Bronchial epithelial cell (primary cell): ENCODE measurements at places on chromosomes 6 and 20. TPM values are rescaled to one million over a fixed set of nuclear protein-coding genes. Genes with fewer than 3 reads are reported as not detected.

The TCP11 gene
- total RNA-seq, result not detected in 2 replicates

DNA sequence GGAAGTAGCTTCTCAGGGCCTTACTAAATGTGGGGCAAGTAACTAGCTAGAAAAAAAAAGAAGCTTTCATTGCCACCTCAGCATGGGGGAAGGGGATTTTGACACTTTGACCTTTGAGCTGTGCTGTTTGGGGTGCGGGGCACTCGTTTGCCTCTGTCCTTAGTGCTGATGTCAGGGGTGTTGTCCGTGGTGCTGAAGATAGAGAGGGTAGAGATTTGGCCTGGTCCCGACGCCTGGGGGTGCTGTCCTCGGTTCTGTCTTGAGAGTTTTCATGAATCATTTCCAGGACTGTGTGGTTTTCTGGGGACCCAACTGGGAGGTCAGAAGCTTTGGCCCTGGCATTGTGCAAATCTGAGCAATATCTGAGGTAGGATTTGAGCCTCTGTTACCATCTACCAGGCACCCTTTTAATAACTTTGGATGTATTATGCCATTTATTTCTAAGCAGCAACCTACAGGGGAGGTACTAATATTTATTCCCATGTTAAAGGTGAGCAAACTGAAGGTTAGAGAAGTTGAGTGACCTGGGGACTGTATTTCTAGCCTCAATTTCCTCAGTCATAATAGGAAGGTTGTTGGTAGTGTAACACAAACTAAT is 78.0 kb downstream of the DLGAP4 start:
- DNase-seq, result peak; percentile 17

The MCCD1 gene
- not detected in 2 replicates for total RNA-seq

The C20orf202 gene
- total RNA-seq, result not detected in 2 replicates

DNA sequence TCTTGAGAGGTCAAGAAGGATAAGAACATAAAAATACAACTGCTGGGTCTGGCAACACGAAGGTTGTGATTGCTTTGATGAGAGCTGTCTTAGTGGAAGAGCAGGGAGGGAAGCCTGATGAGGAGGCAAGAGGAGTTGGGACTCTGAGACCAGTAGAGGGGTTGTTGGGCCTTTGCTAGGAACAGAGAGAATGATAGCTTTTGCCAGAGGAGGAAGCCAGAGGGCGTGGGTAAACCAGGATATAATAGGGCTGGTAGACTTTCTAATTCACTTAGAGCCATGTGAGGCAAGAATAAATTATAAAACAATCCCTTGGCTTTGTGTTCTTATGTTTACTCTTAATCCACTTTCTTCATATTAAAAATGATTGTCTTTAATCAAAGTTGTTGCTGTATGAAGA is 78.6 kb downstream of the RCAN2 start:
- DNase-seq, result no peak

GRCh38 chr6:99276747-99277146 is 72.7 kb downstream of the FAXC start:
- DNase-seq, result peak; percentile 31

GRCh38 chr6:34810936-34811632 is 19.2 kb downstream of the BLTP3A start:
- DNase-seq, result peak; percentile 85

- no peak for DNase-seq
These were observed 40.8 kb upstream of the ZNFX1 start for GRCh38 chr20:49318430-49319207.

The TLDC2 gene
- total RNA-seq, result 0.13 and 0.26 TPM in 2 replicates

The ARHGAP40 gene
- total RNA-seq, result 1.1 and 2.7 TPM in 2 replicates

The PBOV1 gene
- total RNA-seq, result not detected in 2 replicates

DNA sequence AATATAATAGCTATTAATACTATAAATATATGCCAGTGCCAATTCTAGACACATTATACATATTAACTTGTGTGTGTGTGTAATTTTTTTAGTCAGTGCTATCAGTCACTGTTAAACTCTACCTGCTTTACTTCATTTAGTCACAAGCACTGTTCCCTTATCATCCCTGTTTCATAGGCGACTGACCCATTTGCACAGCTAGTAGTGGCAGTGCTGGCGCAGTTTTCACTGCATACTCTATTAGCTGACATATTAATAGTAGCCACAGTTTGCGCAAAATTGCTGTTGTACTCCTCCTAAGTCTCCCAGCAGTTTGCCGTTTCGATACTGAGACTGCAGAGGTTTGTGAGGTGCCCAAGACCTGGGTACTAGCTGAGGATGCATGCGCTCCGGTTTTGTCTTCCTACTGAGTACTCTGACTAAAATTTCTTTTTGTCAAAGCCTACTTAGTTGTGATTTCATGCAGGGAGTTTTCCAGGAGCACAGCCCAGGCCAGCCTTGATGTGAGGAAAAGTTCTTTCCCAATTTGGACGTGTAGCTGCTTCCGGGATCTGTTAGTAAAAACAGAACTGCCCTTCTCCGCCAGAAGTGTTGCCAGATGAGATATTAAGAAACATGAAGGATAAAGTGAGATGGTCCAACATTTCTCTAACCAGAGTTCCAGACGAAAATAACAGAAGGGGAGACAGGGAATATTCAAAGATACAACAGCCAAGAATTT is 5.6 kb downstream of the BAG2 start:
- DNase-seq, result no peak

The FOXA2 gene
- 5.1 and 6.8 TPM in 2 replicates for total RNA-seq

DNA sequence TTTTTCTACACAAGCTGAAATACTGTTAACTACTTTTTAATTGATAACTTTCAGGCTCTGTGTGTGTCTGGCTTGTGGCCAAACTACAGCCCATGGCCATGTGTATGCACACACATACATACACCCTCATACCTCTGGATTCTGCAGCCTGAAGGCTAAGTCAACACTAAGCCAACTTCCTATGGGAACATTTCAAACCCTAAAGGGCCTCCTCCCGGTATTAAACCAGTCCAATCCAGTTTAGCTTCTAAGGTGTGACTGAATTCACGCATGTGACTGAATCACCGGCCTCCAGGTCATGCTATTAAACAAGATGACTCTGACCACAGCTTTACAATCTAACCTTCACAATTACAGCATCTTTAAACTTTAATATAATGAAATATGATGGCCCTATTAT is 20.7 kb upstream of the DST start:
- peak; percentile 100 for DNase-seq

The ZSCAN31 gene
- 12.1 and 41.9 TPM in 2 replicates for total RNA-seq

The ERVFRD-1 gene
- total RNA-seq, result not detected in 2 replicates

GRCh38 chr6:36860126-36860525 is 14.5 kb downstream of the PPIL1 start:
- DNase-seq, result no peak

The DNAH8 gene
- not detected in 2 replicates for total RNA-seq

DNA sequence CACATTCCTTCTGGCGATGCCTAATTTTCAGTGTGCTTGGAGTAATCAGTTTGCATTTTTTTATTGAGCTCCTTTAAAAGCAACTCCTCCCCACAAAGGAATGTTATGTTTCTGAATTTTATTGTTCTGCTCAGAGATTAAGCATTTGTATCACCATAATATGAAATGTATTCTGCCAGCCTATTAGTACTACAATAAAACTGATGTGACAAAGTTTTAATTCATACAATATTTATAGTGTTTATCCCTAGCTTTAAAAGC is 236.9 kb upstream of the ASCC3 start:
- no peak for DNase-seq

GRCh38 chr6:24851086-24851485 is 52.4 kb upstream of the ARMH2 start:
- DNase-seq, result no peak

DNA sequence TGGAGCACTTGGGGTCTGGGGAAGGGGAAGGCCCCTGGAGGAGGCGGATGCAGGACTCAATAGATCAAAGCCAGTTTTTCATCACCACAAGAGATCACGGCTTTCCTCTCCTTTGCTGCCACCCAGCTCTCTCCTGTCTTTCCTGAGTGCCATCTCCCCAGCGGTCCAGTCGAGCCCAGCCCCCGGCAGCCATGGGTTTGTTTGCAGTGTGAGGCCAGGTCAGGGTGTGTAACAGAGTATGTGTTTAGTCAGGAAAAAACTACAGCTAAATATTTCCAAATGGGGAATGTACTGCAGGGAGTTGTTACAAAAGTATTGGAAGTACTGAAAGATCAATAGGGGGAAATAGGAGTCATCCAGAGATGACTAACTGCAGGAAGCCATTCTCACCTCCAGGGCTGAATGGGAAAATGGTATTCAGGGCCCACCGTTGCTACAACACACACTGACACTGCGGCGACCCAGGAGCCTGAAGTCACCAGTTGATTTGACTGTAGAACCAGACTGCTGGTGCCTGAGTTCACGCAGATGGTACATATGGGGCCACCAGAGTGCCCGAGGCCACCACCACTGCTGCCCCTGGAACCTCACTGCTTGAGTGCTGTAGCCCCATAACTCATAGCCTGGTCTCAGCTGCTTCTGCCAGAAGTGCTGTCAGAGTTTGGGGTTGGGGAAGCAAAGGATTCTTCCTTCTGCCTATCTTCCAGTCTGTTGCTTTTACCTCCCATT is 23.6 kb upstream of the FANCE start:
- DNase-seq, result no peak

The OR2H1 gene
- total RNA-seq, result not detected in 2 replicates

The FHL5 gene
- total RNA-seq, result not detected in 2 replicates

The ZSCAN16 gene
- total RNA-seq, result 9.5 and 11.1 TPM in 2 replicates

- no peak for DNase-seq
These were observed 28.9 kb upstream of the CD83 start for GRCh38 chr6:14088600-14089192.

The ZNF391 gene
- total RNA-seq, result 0.53 and 1.4 TPM in 2 replicates

The MRPL14 gene
- 66.3 and 90.0 TPM in 2 replicates for total RNA-seq

The VGLL2 gene
- total RNA-seq, result not detected in 2 replicates

DNA sequence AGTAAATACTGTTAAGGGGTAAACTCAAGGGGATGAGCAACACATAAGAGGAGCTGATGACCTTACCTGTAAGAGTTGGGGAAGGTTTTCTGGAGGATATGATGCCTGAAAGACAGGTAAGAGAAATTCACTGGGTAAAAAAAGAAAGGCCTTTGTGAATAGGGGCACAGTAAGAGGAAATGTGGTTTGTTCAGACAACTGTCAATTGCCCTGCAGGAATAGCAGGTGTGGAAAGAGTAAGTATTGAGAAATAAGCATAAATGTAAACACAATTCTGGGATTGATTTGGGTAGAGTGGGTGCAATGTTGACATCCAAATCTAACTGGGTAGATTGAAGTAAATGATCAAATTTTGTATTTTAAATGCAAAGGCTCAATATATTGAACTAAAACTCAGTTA is 670.0 kb downstream of the DHX35 start:
- peak; percentile 58 for DNase-seq

DNA sequence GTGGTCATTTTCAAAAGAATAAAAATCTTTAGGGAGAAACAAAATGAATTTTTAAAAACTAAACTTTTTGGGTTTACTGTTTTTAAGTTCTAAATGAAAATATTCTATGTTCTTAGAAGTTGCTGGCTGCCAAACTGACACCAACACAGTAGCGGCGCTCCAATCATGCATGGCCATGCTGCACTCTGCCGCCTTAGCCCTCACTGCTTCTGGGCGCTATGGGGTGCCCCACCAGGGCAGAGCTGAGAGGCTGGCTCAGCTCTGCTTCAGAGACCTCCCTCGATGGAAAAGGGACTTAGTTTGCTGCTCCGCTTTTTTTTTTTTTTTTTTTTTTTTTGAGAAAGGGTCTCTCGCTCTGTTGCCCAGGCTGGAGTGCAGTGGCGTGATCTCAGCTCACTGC is 20.9 kb downstream of the EZR start:
- DNase-seq, result no peak

GRCh38 chr6:47106721-47107197 is 64.6 kb upstream of the ADGRF1 start:
- DNase-seq, result peak; percentile 53

- DNase-seq, result no peak
These were observed 518.5 kb upstream of the MARCKS start for GRCh38 chr6:113338644-113339043.

DNA sequence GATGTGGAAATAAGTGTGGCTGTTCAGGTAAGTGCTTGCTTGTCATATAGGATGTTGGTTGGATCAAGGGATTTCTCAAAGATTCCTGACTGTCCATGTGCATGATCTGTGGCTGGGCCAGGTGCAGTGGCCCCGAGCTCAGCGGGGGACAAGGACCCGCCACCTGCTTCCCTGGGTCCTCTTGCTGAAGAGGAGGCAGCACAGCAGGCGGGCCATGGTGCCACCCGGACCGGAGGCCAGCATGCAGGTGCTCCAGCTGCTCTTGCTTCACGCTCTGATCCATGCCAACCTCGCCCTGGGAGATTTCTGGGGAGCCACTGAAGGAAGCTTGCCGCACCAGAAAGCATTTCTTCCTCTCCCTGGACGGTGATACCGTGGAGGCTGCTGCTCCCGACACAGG is 173.8 kb downstream of the HIVEP2 start:
- DNase-seq, result no peak

DNA sequence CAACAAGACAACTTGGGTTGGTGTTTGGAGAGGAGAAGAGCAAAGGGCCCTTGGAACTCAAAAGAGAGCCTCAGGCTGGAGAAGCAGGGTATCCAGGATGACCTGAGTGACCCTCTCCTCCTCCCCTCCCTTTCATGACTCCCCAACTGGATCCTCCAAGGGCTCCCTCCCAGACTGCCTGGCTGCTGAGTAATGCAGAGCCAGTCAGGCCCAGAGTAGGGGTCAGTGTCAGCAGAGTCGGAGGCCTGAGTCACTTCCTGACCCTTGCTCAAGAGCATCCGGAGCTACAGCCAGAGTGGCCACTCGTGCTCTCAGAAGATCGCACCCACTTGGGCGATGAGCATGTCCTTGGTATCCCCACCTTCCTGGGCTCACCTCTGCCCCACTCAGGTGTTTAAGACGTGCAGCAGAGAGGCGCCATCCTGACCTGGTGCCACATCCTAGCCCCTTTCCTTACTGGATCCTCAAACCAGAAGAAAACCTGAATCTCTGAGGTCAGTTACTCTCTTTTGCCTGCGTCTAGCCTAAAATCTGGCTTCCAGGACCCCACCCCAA is 2.8 kb upstream of the MAPK13 start:
- DNase-seq, result peak; percentile 76

The WFDC12 gene
- total RNA-seq, result not detected in 2 replicates
